ENCODE measurements at places on chromosomes 12 and 14. TPM values are rescaled to one million over a fixed set of nuclear protein-coding genes. Genes with fewer than 3 reads are reported as not detected.

DNA sequence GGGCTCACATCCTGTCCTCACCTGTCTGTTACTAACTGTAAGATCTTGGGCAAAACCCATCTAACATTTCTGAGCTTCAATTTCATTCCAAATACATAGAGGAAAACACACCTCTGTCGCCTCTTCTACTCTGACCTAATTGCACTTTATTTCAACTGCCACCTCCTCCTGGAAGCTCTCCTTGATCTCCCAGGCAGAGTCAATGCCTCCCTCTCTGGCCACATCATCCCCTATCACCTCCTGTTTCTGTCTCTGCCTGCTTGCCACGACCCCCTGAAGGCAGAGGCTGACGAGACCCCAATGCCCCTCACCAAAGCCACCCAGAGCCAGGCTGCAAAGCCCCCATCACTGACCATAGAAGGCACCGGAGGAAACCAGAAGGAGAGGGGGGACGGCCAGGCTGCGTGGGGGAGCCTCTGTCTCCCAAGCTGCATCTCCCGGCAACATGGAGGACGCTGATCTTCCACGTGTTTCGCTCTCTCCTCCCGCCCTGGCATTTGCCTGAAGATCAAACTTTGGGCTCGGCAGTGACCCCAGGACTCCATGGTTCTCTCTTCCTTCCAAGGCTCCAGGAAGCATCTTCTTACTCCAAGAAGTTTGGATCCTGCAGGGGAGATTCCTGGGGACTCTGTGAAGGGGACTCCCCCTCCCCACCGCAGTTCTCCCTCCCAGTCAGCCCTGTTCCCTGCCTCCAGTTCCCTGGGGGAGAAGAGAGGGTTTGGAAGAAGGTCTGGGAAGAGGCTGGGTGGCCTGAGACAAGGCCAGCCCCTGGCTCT lies 50.1 kb upstream of the BCL11B start:
- H3K27me3 ChIP-seq, result no peaks in the 10 kb centered on the region
- H3K4me1 ChIP-seq, result peaks cover 10% of the 10 kb centered on the region
- no peak overlapping the region for H3K27ac ChIP-seq
- no peaks in the 10 kb centered on the region for H3K36me3 ChIP-seq

DNA sequence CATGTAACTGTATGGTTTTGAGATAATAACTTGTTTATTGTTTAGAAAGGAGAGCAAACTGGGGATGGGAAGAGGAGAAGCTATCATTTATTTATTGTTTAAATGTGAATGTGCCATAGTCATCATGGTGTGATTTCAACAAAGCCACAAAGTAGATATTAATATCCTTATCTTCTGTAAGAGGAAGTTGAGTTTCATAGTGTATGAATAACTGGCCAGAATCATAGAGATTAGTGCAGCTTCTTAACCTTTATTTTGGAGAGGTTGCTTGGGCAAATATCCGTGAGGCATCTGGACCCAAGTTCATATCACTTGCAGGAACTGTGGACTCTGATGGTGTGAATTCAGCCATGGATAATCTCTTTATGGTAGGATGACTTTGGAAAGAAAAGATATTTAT lies 26.8 kb upstream of the LYZ start:
- DNase-seq, result no peak
- H3K36me3 ChIP-seq, result no peaks in the 10 kb centered on the region
- H3K4me3 ChIP-seq, result no peak overlapping the region
- peaks cover 3% of the 10 kb centered on the region for H3K4me1 ChIP-seq
- no peaks in the 10 kb centered on the region for H3K27me3 ChIP-seq
- no peak overlapping the region for H3K27ac ChIP-seq

KCNMB4 gene
- 0.71 TPM for total RNA-seq

DNA sequence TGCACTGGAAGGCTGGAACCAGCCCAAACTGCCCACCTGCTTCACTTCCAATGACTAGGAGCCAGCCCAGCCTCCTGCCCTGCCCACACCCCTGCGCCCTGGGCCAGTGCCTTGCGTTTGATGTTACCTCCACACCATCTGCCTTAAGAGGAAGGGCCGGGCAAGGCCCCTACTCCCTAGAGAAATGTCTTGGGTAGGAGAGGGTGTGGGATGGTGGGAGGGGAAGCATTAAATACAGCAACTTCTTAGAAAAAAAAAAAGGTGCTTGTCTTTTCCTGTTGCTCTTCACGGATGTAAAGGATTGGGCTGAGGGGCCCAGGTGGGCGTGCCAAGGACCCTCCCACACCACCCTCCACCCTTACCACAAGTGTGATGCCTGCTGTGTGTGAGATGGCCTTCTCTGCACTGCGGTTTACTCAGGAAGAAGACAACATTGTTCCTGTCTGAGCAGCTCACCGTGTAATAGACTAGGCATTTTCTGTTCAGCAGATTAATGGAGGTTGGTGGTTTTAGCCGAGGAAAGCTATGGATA lies 99.9 kb downstream of the NINJ2 start:
- DNase-seq, result peak; percentile 46
- peaks cover 9% of the 10 kb centered on the region for H3K36me3 ChIP-seq
- H3K4me3 ChIP-seq, result peak overlapping the region; percentile 47
- no peaks in the 10 kb centered on the region for H3K27me3 ChIP-seq
- peak overlapping the region; percentile 71 for H3K27ac ChIP-seq

- H3K27me3 ChIP-seq, result no peaks in the 10 kb centered on the region
- no peak overlapping the region for H3K27ac ChIP-seq
- no peaks in the 10 kb centered on the region for H3K4me1 ChIP-seq
- H3K36me3 ChIP-seq, result no peaks in the 10 kb centered on the region
- DNase-seq, result no peak
Measured at GRCh38 chr14:101357559-101358319, 203.6 kb upstream of the DIO3 start.

FAM181A gene
- total RNA-seq, result not detected

- no peak overlapping the region for H3K4me3 ChIP-seq
- no peak for DNase-seq
- H3K4me1 ChIP-seq, result no peaks in the 10 kb centered on the region
- peaks cover 3% of the 10 kb centered on the region for H3K27me3 ChIP-seq
- no peaks in the 10 kb centered on the region for H3K36me3 ChIP-seq
- H3K27ac ChIP-seq, result no peak overlapping the region
Measured at GRCh38 chr12:131457028-131457310, 253.9 kb upstream of the SFSWAP start.

DNA sequence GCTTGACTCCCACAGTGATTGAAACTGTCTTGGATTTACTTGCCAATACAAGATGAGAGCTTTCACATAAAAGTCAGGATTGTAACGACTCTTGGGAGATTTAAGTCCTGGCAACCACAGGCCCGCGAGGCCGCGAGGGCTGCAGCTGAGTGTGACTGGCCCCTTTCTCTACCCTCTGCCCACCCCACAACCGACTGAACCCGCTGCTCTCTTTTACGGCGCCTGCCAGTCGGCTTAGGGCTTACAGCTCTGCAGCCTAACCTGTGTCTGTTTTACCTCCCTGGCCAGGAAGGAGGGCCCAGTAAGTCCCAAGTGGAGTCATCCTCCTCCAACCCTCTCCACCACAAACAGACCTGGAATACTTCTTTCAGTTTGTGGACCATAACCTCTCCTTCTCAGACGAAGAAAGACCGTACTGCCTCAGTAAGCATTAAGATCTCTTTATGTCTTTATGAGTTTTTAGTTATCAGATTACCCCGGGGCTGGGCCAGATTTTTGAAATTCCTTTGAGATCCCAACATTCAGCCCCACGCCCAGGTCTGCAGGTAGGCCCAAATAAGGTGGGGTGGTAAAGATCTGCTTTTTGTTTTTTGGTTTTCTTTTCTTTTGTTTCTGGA lies 12.6 kb upstream of the TIGAR start:
- H3K36me3 ChIP-seq, result peaks cover 50% of the 10 kb centered on the region
- H3K27ac ChIP-seq, result no peak overlapping the region
- no peaks in the 10 kb centered on the region for H3K4me1 ChIP-seq
- H3K27me3 ChIP-seq, result no peaks in the 10 kb centered on the region
- no peak overlapping the region for H3K4me3 ChIP-seq

B3GNT4 gene
- total RNA-seq, result not detected

DNA sequence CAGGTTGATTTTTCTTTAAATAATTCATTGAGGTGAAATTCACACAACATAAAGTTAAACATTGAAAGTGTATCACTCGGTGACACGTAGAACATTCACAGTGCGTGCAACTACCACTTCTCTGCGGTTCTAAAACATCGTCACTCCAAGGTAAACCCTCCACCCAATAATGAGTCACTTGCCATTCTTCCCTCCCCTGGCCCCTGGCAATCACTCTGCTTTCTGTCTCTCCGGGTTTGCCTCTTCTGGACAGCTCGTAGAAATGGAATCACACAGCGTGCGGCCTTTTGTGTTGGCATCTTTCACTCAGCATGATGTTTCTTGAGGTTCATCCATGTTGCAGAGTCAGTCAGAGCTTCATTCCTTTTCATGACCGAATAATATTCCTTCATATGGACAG lies 18.9 kb downstream of the FZD10 start:
- H3K27ac ChIP-seq, result no peak overlapping the region
- H3K4me3 ChIP-seq, result no peak overlapping the region
- peaks cover 2% of the 10 kb centered on the region for H3K27me3 ChIP-seq

SERPINA12 gene
- not detected for total RNA-seq

All from CD4-positive, alpha-beta T cell (primary cell).